ENCODE measurements at places on chromosomes 6 and 20. TPM values are rescaled to one million over a fixed set of nuclear protein-coding genes. Genes with fewer than 3 reads are reported as not detected.

GRCh38 chr6:125107896-125108295, 45.7 kb upstream of the TPD52L1 start:
- no peak for DNase-seq

- DNase-seq, result peak; percentile 43
Measured at GRCh38 chr6:2938632-2939083, 32.7 kb downstream of the SERPINB6 start.

- DNase-seq, result peak; percentile 51
Measured at GRCh38 chr20:20843982-20844381, 131.5 kb upstream of the RALGAPA2 start.

DNA sequence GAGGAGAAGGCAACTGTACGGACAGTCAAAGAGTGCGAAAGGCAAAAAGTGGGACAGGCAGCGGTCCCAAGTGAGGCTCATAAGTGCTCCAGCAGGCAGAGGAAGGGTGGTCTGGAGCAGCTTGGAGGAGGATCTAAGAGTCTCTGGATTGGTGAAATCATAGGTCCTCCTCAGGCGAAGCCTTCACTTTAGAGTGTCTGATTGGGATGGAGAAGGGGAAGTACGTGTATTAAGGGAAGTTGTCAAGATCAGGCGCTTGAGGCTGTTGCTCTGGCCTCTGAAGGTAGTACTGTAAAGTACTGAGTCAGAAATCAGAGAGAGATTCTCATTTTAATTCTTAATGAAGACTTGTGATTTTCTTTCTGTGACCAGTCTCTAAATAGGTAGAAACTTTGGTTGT, 185.6 kb downstream of the KIF16B start:
- no peak for DNase-seq

Gene PAK5
- 0.21 TPM for total RNA-seq

Gene PBOV1
- not detected for total RNA-seq

Gene PRSS16
- total RNA-seq, result 3.4 TPM
